ENCODE measurements at places on chromosomes 1 and 21. TPM values are rescaled to one million over a fixed set of nuclear protein-coding genes. Genes with fewer than 3 reads are reported as not detected.

The SLC35D1 gene
- 6.3 TPM for total RNA-seq

The MCOLN3 gene
- 1.1 TPM for total RNA-seq

The THEM5 gene
- total RNA-seq = not detected

The GCSAML gene
- 0.09 TPM for total RNA-seq

The FBXO44 gene
- total RNA-seq = 4.8 TPM

The PROK1 gene
- total RNA-seq = not detected

The FHL3 gene
- total RNA-seq = 81.6 TPM

The REN gene
- total RNA-seq = not detected

The ST7L gene
- total RNA-seq = 18.5 TPM

The CLDN19 gene
- 0.53 TPM for total RNA-seq

The MARK1 gene
- total RNA-seq = 6.8 TPM

The SELENON gene
- 23.1 TPM for total RNA-seq

The GJA4 gene
- total RNA-seq = 31.4 TPM

The TCHHL1 gene
- not detected for total RNA-seq

The AKNAD1 gene
- total RNA-seq = 1.2 TPM

The RNF223 gene
- total RNA-seq = 0.09 TPM

The GPR153 gene
- 9.8 TPM for total RNA-seq

The CDA gene
- total RNA-seq = 0.13 TPM

The PLEKHG5 gene
- 12.1 TPM for total RNA-seq

The SYT6 gene
- 0.40 TPM for total RNA-seq

The FMO1 gene
- total RNA-seq = 8.3 TPM

The SAMD11 gene
- total RNA-seq = 8.1 TPM

The OR2T11 gene
- not detected for total RNA-seq

The VWA5B1 gene
- total RNA-seq = 0.04 TPM

The TFF2 gene
- not detected for total RNA-seq

The KLF17 gene
- 0.13 TPM for total RNA-seq

The MRAP gene
- total RNA-seq = not detected

The CHTOP gene
- 45.0 TPM for total RNA-seq

The DFFA gene
- 22.5 TPM for total RNA-seq

The CLIC6 gene
- 0.04 TPM for total RNA-seq

The ZSWIM5 gene
- 0.35 TPM for total RNA-seq

The APOBEC4 gene
- not detected for total RNA-seq

The UBXN10 gene
- total RNA-seq = 0.22 TPM

The NBL1 gene
- total RNA-seq = 42.4 TPM

The C1orf94 gene
- not detected for total RNA-seq

The SPATA21 gene
- total RNA-seq = 0.04 TPM

The LCE1C gene
- total RNA-seq = not detected

The LCE1D gene
- total RNA-seq = not detected

The COL6A1 gene
- total RNA-seq = 292 TPM

The TRPM2 gene
- total RNA-seq = 0.89 TPM

The UMODL1 gene
- 0.04 TPM for total RNA-seq

The NPHS2 gene
- total RNA-seq = not detected

The LMNA gene
- 371 TPM for total RNA-seq

The RGS16 gene
- total RNA-seq = 8.2 TPM

The ANKRD35 gene
- total RNA-seq = 2.2 TPM

The SLC45A1 gene
- 0.35 TPM for total RNA-seq

The OR2L3 gene
- not detected for total RNA-seq

The PDC gene
- not detected for total RNA-seq

The MNDA gene
- total RNA-seq = 2.0 TPM

The KANK4 gene
- 6.6 TPM for total RNA-seq

The CLEC20A gene
- total RNA-seq = 0.04 TPM

The BARHL2 gene
- not detected for total RNA-seq

The ARHGEF10L gene
- total RNA-seq = 14.1 TPM

The GNAT2 gene
- 0.13 TPM for total RNA-seq

The KCNK2 gene
- 3.7 TPM for total RNA-seq

The TNNI3K gene
- 2.2 TPM for total RNA-seq

The UBL4B gene
- total RNA-seq = not detected
